Activated naive CD4-positive, alpha-beta T cell (primary cell): ENCODE measurements at places on chromosomes 4 and X.
A peak's percentile ranks its signal among the peaks of the same experiment; 100 is the strongest.

- no peak for DNase-seq
Measured at GRCh38 chrX:109943092-109943739, 59.7 kb upstream of the TMEM164 start.

DNA sequence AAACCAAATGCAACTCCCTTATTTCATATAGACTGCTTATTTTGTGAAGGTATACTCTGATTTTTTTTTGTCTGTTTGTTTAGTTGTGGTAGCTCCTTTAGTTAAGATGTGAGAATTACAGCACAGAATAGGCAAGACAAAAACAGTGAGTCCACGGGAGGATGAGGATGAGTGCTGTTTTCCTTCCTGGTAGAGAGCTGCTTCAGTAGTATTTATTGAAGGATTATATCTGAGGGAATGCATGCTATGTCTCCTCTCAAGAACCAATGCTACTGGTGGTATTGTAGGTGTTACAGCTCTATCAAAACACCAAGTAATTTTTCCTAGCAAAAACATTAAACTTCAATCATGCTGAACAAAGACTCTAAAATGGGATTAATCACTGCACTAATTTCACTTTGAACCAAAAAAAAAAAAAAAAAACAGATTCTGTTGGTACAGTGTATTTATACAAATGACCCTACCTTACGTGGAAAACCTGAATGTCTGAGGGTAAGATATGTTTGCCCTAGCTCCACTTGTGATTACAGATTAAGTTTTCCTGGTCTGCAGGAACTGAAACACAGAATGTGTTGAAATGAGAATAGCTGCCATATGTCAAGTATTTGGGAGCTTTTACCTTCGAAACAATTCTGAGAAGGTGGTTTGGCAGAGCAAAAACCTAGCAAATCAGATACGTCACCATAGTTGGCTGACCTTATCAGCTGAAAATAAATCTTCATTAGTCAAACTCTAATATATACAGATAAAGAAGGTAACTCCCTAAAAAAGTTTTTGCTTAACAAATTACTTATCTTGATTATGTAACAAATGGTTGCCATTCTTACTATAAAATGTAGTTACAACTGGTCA lies 40.3 kb downstream of the PPP3CA start:
- no peak for DNase-seq

DNA sequence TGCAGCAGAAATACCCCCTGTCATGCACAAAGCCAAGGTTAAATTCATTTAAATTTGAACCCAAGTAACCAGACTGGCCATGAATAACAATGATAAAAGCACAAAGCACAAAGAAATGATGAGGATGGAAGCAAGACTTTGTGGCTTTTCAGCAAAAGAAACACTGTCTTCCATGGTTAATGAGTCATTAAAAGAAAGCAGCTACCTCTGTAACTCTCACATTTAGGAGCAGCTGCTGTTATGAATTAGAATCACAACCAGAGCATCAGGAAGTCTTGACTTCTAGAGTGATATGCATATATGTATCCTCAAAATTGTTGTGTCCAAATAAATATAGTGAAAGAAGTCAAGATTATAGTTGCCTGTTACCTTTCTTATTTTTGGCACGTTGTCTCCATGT lies 70.7 kb upstream of the RPS6KA6 start:
- DNase-seq, result no peak

- DNase-seq, result no peak
Measured at GRCh38 chr4:40314951-40315350, 20.2 kb upstream of the CHRNA9 start.

- no peak for DNase-seq
Measured at GRCh38 chrX:65926095-65927019, 113.5 kb downstream of the VSIG4 start.

DNA sequence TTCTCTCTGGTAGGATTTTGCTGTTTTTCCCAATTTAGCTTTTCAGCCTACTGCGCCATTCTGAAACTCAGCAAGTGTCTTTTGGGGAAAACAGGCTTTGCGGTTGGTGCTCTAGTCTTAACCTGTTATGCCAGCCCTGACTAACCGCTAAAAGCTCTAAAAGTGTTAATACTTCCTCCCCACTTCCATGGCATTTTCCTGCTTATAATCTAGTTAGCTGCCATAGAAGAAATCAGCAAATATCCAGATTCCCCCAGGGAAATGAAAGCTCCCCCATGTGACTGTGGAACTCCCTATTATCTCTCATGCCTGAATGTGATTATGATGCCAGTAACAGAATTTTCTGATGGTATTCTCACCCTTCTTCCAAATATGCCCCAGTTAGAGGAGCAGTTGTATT lies 28.7 kb upstream of the GYPA start:
- no peak for DNase-seq

DNA sequence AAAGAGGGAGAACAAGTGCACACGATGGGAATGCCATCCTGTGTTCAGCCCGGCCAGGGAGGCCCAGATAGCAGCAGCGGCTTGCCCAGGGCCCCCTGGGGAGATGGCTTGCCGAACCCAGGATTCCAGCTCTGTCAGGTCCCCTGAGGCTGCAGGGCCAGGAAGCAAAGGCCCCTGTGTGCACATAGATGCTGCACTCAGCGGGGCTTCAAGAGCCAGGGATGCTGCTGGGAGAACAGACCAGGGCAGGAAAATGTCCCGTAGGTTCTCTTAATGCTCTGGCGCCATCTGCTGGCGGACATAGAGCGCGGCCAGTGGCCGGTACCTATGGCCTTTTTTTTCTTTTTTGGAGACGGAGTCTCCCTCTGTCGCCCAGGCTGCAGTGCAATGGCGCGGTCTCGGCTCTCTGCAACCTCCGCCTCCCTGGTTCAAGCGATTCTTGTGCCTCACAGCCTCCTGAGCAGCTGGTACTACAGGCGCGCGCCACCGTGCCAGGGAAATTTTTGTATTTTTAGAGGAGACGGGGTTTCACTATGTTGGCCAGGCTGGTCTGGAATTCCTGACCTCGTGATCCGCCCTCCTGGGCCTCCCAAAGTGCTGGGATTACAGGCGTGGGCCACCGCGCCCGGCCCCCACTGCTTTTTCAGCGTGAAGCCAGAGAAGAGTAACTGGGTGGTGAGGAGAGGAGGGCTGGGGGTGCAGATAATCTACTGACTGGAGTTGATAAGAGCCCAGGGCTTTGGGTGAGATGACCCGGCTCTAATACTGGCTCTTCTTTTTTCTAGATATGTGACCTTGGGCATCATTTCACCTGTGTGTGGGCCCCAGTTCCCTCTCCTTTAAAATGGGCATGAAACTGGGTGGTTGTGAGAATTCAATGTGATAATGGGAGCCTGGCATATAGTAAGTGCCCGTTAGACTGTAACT lies 22.5 kb downstream of the MED28 start:
- peak; percentile 54 for DNase-seq
